ENCODE measurements at places on chromosomes 5 and 9.
A peak's percentile ranks its signal among the peaks of the same experiment; 100 is the strongest.

DNA sequence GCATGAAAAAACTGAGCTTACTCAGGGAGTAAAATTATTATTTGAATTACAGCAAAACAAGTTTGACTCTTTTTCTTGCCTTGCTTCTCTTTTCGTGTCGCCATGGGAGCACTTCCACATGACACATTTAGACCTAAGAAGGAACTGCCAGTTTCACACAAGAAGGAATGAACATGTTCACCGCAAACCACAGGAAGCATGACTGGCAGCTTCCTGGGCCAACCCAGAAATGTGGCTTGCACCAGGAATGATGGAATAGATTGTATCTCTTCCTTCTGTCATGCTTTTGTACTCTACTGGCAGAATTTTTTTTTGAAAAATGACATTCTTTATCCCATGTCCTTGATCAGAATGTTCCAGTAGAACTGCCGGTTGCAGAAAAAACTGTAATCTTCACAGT is 32.9 kb upstream of the MAN2A1 start:
- DNase-seq: peak; percentile 91

- DNase-seq: no peak
Observed at GRCh38 chr5:135222771-135223170, 176.3 kb downstream of the MACROH2A1 start.

DNA sequence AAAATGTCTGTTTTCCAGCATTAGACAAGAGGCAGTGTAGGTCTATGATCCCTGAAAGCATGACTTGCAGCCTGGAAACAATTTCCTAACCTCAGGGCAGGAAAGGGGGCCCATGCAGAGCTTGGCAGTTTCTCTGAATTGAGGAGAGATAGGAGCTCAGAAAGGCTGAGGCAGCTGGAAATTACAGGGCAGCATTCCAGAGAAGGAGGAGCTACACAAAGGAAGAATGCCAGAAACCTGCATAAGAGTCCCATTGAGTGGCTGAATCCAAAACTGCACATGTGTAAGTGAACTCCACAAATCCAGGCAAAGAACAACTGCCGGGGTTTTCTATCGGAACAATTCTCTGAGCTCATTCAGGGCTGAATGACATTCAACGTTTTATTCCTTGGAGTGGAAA is 346.8 kb downstream of the PIK3R1 start:
- DNase-seq: no peak

DNA sequence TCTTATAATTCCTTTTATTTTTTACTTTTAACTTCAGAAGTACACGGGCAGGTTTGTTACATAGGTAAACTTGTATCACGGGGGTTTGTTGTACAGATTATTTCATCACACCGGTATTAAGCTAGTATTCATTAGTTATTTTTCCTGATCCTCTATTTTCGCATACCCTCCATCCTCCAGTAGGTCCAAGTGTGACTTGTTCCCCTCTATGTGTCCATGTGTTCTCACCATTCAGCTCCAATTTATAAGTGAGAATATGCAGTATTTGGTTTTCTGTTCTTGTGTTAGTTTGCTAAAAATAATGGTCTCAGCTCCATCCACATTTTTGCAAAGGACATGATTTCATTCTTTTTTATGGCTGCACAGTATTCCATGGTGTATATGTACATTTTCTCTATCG is 43.1 kb upstream of the IFNE start:
- no peak for DNase-seq

GRCh38 chr5:14396737-14397136 is 184.9 kb upstream of the OTULINL start:
- no peak for DNase-seq

DNA sequence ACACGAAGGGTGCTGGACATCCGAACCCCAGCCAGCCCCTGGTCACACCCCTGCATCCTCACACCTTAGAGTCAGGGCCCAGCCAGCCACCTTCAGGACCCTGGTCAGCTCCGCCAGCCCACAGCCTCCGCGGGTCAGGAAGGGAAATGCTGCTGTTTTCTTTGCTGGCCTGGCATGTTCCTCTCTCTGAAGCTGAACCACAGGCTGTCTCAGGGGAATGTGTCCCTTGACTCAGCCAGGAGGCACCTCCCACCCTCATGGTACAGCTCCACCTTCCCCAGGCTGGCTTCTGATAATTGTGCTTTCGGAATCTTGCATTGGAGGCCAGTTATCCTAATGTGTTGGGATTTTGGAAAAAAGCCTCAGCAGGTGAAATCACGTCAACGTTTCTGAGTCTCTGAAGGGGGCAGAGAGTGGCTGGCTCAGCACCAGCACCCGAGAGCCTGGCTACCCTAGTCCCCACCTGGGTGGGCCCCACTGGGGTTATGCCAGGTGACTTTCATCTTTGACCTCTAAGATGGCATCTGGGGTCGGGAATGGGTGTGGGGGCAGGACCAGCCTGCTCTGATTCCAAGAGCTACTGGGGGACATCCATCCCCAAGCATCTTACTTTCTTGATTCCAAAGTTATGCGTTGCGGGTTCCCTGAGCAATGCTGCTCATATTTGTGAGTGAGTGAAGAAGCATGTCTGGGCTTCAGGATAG is 9.8 kb upstream of the OLFM1 start:
- peak; percentile 74 for DNase-seq

- no peak for DNase-seq
Observed at GRCh38 chr5:178280631-178281030, 48.0 kb upstream of the PHYKPL start.

GRCh38 chr9:130946766-130947617 is 7.9 kb upstream of the FIBCD1 start:
- DNase-seq: no peak

GRCh38 chr9:75964427-75964826 is 74.0 kb downstream of the PCSK5 start:
- no peak for DNase-seq

GRCh38 chr9:105901514-105902109 is 207.3 kb downstream of the TMEM38B start:
- no peak for DNase-seq

- peak; percentile 62 for DNase-seq
Observed at GRCh38 chr9:135211524-135211890, 124.0 kb downstream of the OLFM1 start.

DNA sequence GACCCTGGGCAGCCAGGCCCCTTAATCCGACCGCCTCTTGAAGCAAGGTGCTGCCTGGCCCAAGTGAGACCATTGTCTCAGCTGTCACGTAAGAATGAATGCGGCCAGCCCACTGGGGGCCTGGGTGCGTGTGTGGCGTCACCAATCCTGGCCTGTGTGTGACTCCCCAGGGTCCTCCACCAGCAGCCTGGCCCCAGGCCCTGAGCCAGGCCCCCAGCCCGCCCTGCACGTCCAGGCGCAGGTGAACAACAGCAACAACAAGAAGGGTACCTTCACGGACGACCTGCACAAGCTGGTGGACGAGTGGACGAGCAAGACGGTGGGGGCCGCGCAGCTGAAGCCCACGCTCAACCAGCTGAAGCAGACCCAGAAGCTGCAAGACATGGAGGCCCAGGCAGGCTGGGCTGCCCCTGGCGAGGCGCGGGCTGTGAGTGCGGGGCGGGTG is 124.2 kb downstream of the WNK2 start:
- no peak for DNase-seq

- DNase-seq: no peak
Observed at GRCh38 chr9:25207402-25208195, 470.6 kb downstream of the TUSC1 start.

DNA sequence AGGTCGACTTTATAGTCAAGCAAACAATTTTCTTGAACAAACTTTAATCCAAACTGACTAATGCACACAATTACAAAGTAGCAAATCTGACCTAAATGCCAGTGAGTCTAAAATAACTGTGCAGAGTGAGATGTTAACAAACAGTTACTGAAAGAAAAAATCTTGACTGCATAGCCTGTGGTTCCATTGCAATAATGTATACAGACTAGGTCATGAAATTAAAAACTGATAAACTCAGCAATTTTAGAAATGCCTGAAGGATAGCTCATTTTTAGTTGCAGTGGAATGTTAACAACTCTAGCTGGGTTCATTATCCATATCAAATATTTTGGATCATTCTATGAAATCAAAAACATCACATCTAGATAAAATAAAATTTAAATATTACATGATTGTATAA is 73.4 kb upstream of the CDH12 start:
- no peak for DNase-seq

GRCh38 chr9:125325826-125326225 is 64.2 kb downstream of the GAPVD1 start:
- no peak for DNase-seq

GRCh38 chr5:167112556-167112955 is 1178.9 kb upstream of the WWC1 start:
- no peak for DNase-seq

DNA sequence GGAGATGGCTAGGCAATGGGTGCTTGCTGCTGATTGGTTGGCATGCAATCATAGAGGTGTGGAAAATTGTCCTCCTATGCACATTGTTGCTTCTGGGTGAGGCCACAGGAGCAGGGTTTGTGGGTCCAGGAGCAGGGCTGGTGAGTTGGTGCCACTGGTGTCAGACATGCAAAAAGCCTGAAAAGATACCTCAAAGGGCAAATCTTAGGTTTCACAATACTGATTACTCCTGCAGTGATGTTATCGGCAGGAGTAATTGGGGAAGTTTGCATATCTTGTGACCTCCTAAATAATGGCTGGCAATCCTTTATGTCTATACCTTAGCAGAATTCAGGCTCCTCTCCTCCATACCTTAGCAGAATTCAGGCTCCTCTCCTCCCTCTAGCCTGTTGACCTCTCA is 25.2 kb downstream of the SLC25A48 start:
- DNase-seq: no peak

GRCh38 chr9:133396952-133397351 is 20.8 kb downstream of the STKLD1 start:
- no peak for DNase-seq

DNA sequence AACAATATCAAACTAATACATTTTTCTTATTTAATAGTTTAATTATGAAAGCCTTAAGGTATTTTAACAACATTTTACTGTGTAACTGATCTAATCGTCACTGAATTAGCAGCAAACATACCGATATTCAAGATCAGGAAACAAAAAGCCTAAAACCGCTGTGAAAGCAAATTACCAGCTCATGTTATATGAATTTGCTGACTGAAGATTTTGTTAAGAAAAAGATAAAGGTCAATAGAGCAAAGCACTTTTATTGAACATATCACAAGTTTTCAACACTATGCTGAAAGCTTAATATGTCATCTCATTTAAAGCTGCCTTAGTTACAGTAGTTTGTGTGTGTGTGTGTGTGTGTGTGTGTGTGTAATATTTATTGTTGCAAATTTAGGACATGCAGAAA is 1634.9 kb upstream of the NUDT12 start:
- DNase-seq: no peak

DNA sequence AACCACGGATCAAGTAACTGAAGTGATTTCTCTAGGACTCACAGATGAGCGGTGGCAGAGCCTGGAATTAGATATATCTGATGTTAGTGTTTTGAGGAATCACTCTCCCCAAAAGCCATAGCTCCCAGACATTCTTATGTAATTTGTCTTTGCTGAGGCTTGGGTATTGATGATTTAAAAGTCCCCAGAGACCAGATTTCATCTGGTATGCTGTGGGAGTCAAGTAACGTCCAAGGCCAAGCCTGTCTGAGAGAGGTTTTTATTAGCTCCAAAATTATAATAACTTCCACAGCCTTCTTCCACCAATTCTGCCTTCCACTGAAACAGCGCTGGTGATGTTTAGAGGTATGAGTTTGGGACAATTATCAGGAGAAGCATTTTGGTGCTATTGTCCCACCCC is 21.3 kb upstream of the KCNIP1 start:
- no peak for DNase-seq

DNA sequence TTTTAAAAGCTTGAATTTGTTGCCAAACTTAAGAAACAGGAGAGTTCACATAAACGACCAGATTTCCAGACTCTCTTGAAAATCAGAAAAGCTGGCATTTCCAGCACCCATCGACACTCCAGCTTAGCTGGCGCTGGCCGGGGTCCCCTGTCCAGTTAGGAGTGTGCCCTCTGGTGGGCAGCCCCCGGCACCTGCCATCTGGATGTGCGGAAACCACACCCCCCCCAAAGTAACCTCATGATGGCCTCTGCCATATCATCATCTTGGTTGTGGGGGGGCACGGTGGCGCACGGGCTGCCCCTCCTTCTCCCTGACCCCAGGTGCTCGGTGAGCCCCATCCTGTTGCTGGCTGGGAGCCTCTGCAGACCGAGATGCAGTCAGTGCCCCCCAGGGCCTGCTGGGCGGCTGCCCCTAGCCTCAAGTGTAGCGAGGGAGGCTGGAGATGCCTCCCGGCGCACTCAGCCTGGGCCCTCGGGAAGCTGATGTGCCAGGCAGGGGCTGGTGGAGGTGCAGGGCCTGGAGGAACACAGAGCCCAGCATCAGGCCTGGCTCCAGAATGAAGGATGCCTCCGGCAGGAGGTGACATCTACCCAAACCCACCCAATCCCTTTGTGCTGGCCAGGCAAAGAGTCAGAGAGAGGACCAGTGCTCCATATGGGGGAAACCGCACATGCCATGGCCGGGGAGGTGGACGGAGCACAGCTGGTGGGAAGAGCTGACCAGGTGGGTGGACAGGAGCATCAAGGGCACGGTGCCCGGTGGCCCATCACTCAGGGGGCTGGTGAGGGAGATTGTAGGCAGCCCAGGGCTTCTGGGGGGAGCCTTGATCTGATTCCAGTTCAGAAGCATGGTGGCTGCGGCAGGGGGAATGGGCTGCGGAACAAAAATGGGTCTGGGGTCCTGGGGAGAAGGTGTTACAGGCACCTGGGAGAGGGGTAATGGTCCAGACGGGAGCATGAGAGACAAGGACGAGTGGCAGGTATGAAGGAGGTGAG is 70.6 kb downstream of the ADAMTS2 start:
- DNase-seq: no peak

GRCh38 chr5:79923431-79923830 is 67.6 kb downstream of the MTX3 start:
- DNase-seq: no peak

DNA sequence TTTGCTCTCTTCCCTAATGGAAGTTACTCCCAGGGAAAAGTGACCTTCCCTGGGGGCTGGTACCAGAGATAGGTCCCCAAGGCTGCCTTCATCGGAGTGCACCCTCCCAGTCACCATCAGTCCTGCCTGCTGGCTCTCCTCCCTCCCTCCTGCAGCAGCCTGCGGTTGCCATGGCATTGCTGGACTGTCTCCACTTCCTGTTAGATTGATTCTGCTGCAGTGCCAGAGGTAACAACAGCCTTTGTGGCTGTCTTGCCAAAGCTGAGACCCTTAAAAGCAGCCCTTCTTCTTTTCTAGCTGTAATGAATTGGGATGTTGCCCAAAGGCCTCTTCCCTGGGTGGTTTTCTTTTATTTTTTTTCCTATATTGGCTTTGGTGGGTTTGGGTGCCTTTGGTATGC is 78.1 kb upstream of the PRLR start:
- no peak for DNase-seq

- no peak for DNase-seq
Observed at GRCh38 chr9:130189840-130190239, 17.6 kb downstream of the NCS1 start.

- DNase-seq: no peak
Observed at GRCh38 chr5:72179816-72180440, 72.7 kb downstream of the MAP1B start.

GRCh38 chr5:150368526-150368925 is 11.0 kb downstream of the TCOF1 start:
- no peak for DNase-seq

GRCh38 chr5:169133531-169133930 is 167.4 kb downstream of the SLIT3 start:
- no peak for DNase-seq

GRCh38 chr5:54388409-54388808 is 67.1 kb upstream of the HSPB3 start:
- no peak for DNase-seq
